Fibroblast of skin of left biceps (primary cell): ENCODE measurements at places on chromosomes 4 and X.
A peak's percentile ranks its signal among the peaks of the same experiment; 100 is the strongest.

- no peak for DNase-seq
These were observed 12.9 kb downstream of the DCK start for GRCh38 chr4:71006203-71006907.

GRCh38 chr4:153987291-153987690 is 198.4 kb upstream of the SFRP2 start:
- peak; percentile 65 for DNase-seq

DNA sequence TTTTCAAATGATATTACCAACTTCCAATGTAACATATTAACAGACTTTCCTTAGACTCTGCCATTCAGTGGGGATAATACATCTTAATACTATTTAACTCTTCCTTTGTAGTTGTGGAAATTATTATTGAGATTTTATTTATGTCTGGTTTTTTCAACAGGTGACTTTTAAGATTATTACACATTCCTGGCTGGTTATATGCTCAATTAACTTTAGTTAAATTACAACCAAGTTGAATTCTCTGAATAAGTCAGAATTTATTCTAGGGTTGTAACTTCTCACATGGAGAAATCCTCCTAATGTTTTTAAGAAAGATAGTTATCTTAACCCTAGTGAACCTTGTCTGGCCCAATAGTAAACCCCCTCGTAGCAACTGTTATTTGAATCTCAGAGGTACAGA is 107.3 kb downstream of the SLC10A6 start:
- no peak for DNase-seq

DNA sequence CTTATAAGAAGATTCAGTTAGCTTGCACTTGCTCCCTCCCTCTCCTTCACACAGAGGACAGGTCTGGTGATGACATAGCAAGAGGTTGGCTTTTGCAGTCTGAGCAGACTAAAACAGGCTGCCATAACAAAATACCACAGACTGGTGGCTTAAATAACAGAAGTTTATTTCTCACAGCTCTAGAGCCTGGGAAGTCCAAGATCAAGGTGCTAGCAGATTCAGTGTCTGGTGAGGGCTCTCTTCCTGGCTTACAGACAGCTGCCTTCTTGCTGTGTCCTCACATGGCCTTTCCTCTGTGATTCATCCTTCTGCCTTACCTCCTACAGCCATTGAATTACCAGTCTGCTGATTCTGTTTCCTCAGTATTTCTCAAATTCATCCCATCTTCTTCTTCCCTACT is 13.1 kb downstream of the RP2 start:
- no peak for DNase-seq

DNA sequence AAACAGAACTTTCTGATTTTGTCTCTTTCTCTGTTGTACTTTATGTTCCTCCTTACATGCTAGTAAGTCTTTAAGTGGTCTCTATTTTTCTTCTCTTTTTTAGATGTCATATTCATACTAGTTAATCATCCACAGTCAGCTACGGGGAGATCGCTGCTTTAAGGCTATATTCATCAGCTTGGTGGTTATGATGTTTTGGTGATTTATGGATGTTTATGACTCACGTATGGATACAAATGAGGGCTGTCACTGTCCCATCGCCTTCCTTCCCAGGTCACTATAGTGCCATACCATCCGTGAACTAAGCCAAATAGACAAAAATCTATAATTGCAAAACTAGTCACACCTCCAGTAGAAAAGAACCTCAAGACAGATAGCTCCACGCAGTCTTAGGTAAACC is 296.8 kb upstream of the AADAT start:
- no peak for DNase-seq

DNA sequence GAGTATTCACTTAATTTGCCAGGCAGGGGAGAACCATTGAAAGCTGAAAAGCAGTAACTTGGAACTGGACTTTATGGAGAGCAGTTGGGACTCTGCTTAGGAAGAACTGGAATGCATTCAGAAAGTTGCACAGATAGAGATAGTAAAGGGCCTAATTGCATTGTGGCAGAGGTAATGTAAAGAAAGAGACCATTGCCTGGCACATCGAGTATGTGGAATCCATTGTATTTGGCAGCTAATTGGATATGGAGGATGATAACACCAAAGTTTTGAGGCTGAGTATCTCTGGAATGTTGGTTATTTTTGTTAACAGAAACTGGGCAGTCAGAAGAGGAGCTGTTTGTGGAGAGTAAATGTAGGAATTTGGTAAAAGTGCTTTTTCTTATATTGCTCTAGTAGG is 169.9 kb downstream of the BMPR1B start:
- DNase-seq = no peak

GRCh38 chr4:182179105-182179504 is 64.1 kb upstream of the TENM3 start:
- peak; percentile 12 for DNase-seq

- no peak for DNase-seq
These were observed 1.4 kb downstream of the JADE3 start for GRCh38 chrX:46913667-46914066.

DNA sequence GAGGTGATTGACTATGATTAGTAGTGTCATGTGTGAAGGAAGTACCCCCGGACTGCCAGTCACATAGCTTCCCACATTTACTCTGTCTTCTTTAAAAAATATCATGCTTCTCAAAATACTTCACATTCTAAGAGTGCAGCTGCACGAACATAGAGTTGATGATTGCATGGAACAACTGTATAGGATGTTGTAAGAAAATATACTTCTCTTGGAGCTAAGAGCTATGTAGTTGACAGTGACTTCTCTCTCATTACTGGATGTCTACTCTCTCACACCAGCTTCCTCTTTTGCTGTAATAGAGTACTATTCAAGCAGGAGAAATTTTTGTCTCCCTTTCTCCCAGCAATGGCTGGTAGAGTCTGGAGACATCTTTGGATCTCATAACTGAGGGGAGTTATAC is 99.4 kb upstream of the PUDP start:
- DNase-seq = no peak

DNA sequence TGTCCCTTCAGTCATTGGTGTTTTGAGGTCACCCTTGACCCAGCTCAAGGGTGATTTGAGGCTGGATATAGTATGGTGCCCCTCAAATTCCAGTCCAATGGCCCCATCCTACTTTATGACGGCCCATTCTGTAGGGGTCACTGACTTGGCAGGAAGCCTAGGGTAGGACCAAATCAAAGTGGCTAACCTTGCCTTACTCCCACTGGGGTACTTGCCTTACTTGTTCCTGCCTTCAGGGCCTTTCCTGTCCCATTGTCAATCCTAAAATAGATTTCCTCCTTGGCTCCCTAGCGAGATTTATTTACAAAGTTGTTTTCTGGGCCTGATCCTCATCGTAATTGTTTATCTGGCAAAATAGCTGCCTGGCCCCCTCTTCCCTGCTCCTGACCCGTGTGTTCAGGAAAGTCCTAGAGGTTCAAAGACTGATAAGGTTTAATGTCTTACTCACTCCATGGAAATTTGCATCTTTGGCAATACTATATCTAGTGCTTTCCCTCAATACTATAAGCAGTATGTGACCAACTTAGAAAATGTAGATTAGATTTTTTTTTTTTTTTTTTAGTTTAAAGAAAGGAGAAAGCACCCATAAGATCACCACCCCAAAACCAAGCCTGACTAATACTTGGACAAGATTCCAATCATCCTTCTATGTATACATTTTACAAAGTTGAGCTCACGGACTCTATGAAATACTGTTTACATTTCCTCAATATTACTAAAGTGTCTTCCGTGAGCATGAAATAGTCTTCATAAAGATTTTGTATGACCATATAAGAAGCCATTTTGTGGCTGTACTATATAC is 44.8 kb downstream of the MSN start:
- no peak for DNase-seq

DNA sequence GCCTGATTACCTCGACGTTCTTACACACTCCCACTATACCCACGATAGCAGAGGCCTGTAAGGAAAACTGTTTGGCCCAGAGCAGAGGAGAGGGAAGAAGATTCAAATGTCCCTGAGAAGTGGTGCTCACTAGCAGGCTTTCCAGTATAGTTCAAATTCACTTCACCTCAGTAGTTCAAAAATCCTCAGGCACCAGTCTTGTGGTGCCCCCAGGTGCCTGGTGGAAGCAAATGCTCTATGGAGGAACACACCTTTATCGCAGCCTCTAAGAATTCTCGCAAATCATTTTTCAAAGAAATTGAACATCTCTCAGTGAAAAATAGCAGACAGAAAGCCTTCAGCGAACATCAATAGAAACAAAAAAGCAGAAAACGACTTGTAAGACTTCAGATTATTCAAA is 12.2 kb upstream of the MTMR1 start:
- DNase-seq = no peak

GRCh38 chrX:138859421-138859820 is 147.9 kb upstream of the FGF13 start:
- DNase-seq = no peak

GRCh38 chr4:63906660-63907183 is 502.5 kb downstream of the TECRL start:
- DNase-seq = no peak

- DNase-seq = peak; percentile 67
These were observed 24.3 kb downstream of the SHROOM3 start for GRCh38 chr4:76459291-76459723.

- DNase-seq = peak; percentile 52
These were observed 15.4 kb downstream of the SORCS2 start for GRCh38 chr4:7207628-7208231.

DNA sequence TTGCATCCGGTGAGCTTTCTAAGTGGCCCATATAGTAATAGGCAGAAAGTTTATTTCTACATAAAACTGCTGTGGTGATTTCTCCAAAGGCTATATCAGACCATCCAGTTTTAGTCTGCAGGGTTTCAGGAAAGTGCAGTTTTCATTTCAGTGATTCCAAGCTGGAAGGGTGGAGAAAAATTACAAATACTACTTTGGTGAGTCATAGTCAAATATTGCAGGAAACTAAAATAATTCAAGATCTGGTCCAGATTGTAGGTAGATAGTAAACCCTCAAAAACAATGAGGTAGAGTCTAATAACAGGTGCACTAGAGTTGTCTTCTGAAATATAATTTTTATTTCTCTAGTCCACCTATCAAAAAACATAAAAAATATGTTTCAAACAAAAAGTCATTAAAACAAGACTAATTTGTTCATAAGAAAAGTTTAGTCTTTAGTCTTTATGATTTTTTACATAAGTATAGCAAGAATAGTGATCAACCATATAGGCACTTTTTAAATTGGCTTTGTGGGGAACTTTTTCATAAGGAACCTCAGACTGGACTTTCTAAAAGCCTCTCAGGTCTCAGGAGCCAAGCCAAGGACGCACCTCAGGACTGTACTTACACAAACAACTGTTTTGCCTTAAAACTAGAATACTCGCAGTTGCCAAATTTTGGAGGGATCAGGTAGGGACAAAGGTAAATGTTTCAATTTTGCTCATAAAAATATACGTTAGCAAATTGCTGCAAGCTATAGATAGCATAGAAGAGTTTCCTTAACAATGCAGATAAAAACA is 101.8 kb upstream of the TLR3 start:
- no peak for DNase-seq

- no peak for DNase-seq
These were observed 107.0 kb upstream of the STIM2 start for GRCh38 chr4:26753617-26754016.

- DNase-seq = no peak
These were observed 263.1 kb downstream of the PTTG2 start for GRCh38 chr4:38223306-38223705.

DNA sequence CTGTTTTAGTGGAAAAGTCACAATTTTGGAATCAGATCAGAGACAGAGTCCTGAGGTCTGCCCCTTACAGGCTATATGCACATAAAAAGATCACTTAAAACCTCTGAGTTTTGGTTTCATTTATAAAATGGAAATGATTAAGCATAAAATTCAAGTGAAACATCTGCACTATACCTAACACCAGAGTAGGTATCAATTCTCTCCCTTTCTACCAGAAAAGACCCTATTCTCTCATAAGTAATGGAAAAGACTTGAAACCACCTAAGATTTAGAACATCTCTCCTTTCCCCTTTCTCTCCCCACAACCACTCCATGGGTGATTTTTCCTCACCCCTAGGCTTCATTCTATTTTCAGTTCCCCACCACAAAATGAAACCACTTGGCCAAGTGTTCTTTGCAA is 907 bp downstream of the LHFPL1 start:
- DNase-seq = no peak

- no peak for DNase-seq
These were observed 39.2 kb downstream of the BEX3 start for GRCh38 chrX:103415528-103415927.
